Effector CD4-positive, alpha-beta T cell (primary cell): ENCODE measurements at places on chromosomes 11 and 22.
A peak's percentile ranks its signal among the peaks of the same experiment; 100 is the strongest.

DNA sequence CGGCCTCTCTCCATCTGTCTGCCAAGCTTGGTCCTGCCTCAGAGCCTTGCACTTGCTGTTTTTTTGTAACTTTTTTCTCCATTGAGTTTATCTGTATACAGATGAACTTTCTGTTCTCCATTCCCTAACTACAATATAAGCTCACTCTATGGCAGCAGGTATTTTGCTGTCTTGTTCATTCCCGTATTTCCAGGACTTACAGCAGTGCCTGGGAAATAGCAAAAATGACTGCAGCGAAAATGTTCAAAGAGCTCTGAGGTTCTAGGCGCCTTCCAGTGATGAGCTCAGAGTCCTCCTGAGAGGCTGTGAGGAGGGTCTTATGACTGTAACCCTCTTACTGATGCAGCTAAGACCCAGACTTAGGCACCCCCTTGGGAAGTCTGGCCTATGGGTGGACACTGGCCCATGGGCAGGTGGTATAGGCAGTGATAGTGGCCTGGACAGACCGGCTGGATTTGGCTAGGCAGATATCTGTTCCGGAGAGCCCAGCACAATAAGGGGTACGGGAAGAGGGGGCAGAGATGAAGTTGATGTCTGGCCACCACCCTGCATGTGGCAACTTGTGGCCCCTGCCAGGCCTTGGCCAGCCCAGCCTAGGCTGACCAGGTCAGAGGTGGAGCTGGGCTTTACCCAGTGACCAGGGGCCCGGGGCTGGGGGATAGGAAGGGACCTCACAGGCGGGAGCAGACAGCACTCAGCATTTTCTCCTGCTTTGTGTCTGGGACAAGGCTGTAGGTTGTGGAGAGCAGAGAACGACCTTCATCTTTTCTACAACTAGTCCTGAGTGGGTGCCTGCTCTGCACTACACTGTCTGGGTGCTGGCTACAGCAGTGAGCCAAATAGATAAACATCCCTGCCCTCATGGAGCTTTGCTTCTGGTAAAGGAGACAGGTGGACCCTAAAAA is 4.6 kb downstream of the ATF4 start:
- no peak for DNase-seq

- DNase-seq: no peak
Observed at GRCh38 chr11:11512090-11512489, 109.7 kb downstream of the GALNT18 start.

GRCh38 chr11:10601837-10602236 is 33.4 kb upstream of the LYVE1 start:
- no peak for DNase-seq

- DNase-seq: no peak
Observed at GRCh38 chr22:49487950-49488349, 339.7 kb downstream of the BRD1 start.

DNA sequence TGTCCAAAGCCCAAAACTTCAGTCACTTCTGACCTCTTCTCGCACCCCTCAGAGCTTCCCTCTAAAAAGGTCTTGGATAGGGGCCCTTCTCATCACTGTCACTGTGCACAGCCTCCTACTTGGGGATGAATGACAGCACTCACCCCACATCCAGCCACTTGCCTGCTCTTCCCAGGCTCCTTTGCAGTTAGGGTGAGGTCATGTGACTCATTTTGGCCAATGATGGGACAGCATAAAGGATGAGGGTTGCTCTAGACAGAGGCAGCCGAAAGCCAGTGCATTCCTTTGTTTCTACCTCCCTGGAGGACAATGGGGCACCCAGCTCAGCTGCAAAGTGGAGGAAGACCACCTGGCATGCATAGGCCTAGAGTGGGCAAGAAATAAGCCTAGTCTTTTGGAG is 1413.3 kb downstream of the TBC1D22A start:
- DNase-seq: no peak

DNA sequence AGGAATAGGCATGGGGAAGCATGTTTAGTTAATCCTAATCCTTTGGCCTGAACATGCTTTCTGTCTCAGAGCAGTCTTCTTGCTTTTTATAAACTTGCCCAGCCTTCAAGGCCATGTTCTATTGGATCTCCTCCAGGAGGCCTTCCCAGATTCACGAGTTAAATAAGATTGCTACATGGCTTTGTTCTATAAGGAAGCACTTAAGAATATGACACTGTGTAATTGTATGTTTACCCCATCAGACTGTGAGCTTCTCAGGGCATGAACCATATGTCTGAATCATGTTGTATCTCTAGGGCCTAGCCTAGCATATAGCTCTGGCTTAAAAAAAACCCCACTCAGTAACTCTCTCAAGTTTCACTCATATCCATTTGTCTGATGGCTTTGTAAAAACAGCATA is 26.4 kb upstream of the UCP3 start:
- no peak for DNase-seq

- peak; percentile 72 for DNase-seq
Observed at GRCh38 chr11:64777449-64778222, 706 bp downstream of the SF1 start.

GRCh38 chr11:36385121-36385970 is 89.3 kb downstream of the PRR5L start:
- DNase-seq: no peak

GRCh38 chr11:8988329-8989234 is 15.2 kb downstream of the NRIP3 start:
- no peak for DNase-seq

GRCh38 chr11:94125407-94126115 is 3.1 kb upstream of the PANX1 start:
- DNase-seq: no peak

DNA sequence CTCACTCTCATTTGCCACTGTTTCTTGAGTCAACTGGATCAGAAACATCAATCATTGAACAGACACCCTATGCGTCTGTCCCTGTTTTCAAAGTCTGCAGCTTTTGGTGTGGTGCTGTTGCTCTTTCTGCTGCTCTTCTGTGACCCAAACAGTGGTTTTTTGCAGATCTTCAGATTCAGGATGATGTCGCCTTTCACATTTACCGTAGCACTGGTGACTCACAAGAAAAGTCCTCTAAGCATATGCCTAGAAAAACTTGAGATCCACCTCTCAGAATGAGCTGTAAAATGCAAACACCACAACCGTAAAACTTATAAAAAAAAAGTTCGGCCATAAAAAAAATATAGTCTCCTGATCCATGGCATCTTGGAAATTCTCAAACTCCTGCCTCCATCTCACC is 400.4 kb downstream of the NTM start:
- DNase-seq: no peak

DNA sequence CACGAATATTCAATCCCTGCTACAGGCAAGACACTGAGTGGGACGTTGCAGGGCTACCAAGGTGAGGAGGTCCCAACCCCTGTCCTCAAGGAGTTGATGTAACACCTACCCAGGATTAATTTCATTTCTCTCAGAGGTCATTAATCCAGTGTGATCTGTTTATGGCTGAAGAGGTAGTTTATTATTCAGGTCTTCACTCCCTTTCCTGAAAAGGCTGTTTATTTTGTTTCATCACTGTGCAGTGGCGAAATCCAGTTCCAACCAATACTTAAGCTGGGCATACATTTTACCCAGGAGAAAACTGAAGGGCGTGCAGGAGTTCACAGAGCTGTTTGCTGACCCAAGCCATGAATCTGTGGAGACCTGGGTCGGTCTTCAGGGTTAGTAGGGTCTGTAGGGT is 2.7 kb upstream of the PTPRJ start:
- DNase-seq: no peak

DNA sequence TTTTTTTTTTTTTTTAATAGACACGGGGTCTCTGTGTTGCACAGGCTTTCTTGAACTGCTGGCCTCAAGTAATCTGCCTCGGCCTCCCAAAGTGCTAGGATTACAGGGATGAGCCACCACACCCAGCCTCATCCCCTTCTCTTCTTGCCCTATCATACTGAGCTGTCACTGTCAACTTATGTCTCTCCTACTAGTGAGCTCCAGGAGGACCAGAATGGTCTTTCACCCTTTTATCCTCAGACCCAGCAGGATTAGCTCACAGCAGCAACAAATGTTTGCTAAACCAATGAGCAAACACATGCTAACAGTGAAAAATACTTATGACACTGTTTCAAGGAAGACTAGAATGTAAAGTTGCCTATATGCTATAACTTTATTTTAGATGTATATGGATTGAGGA is 6.4 kb upstream of the NXF1 start:
- no peak for DNase-seq
